ENCODE measurements at places on chromosomes 5 and 9. TPM values are rescaled to one million over a fixed set of nuclear protein-coding genes. Genes with fewer than 3 reads are reported as not detected.

TEX48 gene
- total RNA-seq = not detected

TAF11L5 gene
- total RNA-seq = not detected

PCDHB16 gene
- 0.30 TPM for total RNA-seq

NR2F1 gene
- total RNA-seq = 17.2 TPM

SLC36A3 gene
- total RNA-seq = not detected

PPP2R2B gene
- 0.18 TPM for total RNA-seq

THBS4 gene
- 0.30 TPM for total RNA-seq

PPIC gene
- 70.4 TPM for total RNA-seq

SLCO4C1 gene
- not detected for total RNA-seq

ANKRD33B gene
- total RNA-seq = 2.4 TPM

TRPM6 gene
- not detected for total RNA-seq

SOX30 gene
- total RNA-seq = not detected

PCDHGC3 gene
- 69.3 TPM for total RNA-seq

SHLD3 gene
- total RNA-seq = 5.0 TPM

MCIDAS gene
- not detected for total RNA-seq

SPATA9 gene
- 0.46 TPM for total RNA-seq

STK10 gene
- total RNA-seq = 33.2 TPM

ECM2 gene
- 0.65 TPM for total RNA-seq

SLC6A7 gene
- total RNA-seq = not detected

PARP8 gene
- 20.7 TPM for total RNA-seq

PRDM12 gene
- not detected for total RNA-seq

EIF4EBP3 gene
- 0.28 TPM for total RNA-seq

PCDHA9 gene
- total RNA-seq = under 0.01 TPM

PPP3R2 gene
- not detected for total RNA-seq

ARSB gene
- 25.2 TPM for total RNA-seq

PIP5KL1 gene
- 2.3 TPM for total RNA-seq

SREK1 gene
- total RNA-seq = 69.5 TPM

C5orf46 gene
- total RNA-seq = 16.0 TPM

IL13 gene
- total RNA-seq = not detected

PCA3 gene
- not detected for total RNA-seq

SLC6A3 gene
- total RNA-seq = not detected

PRDM9 gene
- total RNA-seq = not detected

TXN gene
- 190 TPM for total RNA-seq

FOXD4 gene
- under 0.01 TPM for total RNA-seq
